Karpas-422 (cell line): ENCODE measurements at places on chromosomes 2 and 18. TPM values are rescaled to one million over a fixed set of nuclear protein-coding genes. Genes with fewer than 3 reads are reported as not detected.

- no peaks in the 10 kb centered on the region for H3K4me1 ChIP-seq
- DNase-seq, result no peak
- H3K36me3 ChIP-seq, result no peaks in the 10 kb centered on the region
Measured at GRCh38 chr2:159850789-159851188, 52.8 kb upstream of the CD302 start.

DNA sequence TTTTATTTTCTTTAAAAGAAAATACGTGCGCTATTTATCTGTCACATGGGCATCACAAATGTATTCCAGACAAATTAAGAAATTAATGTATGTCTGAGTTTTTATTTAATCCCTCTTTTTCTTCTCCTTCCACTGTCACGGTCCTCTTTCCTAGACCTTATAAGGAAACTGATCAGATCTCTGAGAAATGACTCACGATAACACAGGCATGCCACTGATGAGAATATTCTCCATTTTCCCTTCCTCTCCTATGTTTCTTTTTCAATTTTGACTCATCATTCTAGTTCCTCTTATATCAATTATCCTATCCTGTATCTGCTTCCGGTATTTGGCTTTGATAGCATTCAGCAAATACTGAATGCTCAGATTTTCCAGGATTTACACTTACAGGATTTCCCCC, 121.8 kb downstream of the DSC3 start:
- H3K4me3 ChIP-seq, result no peak overlapping the region
- DNase-seq, result no peak
- no peak overlapping the region for H3K27ac ChIP-seq

GRCh38 chr2:1553671-1554295, 140.5 kb downstream of the TPO start:
- no peak for DNase-seq
- H3K4me3 ChIP-seq, result no peak overlapping the region
- H3K27ac ChIP-seq, result no peak overlapping the region
- no peaks in the 10 kb centered on the region for H3K36me3 ChIP-seq

DNA sequence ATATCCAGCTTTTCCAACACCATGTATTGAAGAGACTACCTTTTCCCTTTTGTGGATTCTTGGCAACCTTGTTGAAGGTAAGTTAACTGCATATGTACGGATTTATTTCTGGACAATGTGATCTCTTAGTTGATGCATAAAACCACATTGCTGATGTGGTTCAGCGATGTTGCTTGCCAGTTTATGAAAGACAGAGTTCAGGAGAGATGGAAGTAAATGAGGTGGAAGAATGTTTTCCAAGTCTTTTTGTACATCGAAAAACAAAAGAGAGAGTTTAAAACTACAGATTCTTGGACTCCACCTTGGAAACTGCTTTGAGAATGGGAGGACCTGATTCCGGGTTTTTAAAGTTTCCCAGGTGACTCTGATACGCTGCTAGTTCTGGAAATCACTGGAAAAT, 43.8 kb downstream of the MOB4 start:
- peak; percentile 27 for DNase-seq
- H3K4me3 ChIP-seq, result no peak overlapping the region
- H3K27me3 ChIP-seq, result no peaks in the 10 kb centered on the region
- H3K27ac ChIP-seq, result no peak overlapping the region

- H3K27me3 ChIP-seq, result no peaks in the 10 kb centered on the region
- no peaks in the 10 kb centered on the region for H3K4me1 ChIP-seq
- no peak for DNase-seq
- H3K36me3 ChIP-seq, result no peaks in the 10 kb centered on the region
- no peak overlapping the region for H3K4me3 ChIP-seq
Measured at GRCh38 chr2:9226458-9227380, 20.1 kb downstream of the ASAP2 start.

- no peak for DNase-seq
- no peaks in the 10 kb centered on the region for H3K27me3 ChIP-seq
- peaks cover 99% of the 10 kb centered on the region for H3K4me1 ChIP-seq
- H3K4me3 ChIP-seq, result no peak overlapping the region
Measured at GRCh38 chr2:174628528-174629169, 31.0 kb upstream of the WIPF1 start.

GRCh38 chr2:159089543-159089942, 121.1 kb downstream of the TANC1 start:
- no peak for DNase-seq
- H3K4me1 ChIP-seq, result no peaks in the 10 kb centered on the region
- no peaks in the 10 kb centered on the region for H3K36me3 ChIP-seq
- H3K4me3 ChIP-seq, result no peak overlapping the region
- H3K27me3 ChIP-seq, result no peaks in the 10 kb centered on the region

GRCh38 chr2:232903989-232904388, 33.9 kb downstream of the SNORC start:
- no peak overlapping the region for H3K27ac ChIP-seq
- no peak overlapping the region for H3K4me3 ChIP-seq
- H3K36me3 ChIP-seq, result no peaks in the 10 kb centered on the region
- H3K27me3 ChIP-seq, result no peaks in the 10 kb centered on the region
- DNase-seq, result no peak
- H3K4me1 ChIP-seq, result no peaks in the 10 kb centered on the region

DNA sequence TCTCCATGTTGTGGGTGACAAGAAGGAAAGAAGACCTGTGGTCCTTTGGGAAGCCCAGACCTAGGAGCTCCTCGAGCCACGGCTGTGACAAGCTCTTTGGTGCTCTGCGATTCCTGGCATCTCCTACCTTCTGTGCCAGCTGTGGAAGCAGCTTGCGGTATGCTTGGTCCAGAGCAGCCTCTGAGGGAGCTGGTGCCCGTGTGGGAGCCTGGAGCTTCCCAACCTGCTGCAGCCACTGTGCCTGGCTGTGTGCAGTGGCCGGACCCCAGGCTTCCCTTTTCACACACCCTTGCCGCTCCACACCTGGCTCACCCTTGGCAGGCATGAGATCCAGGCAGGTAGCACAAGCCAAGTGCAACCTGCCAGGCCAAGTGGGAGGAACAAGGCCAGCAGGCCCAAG, 1328.6 kb upstream of the SLC39A10 start:
- H3K4me1 ChIP-seq, result no peaks in the 10 kb centered on the region
- no peaks in the 10 kb centered on the region for H3K27me3 ChIP-seq
- DNase-seq, result no peak
- no peak overlapping the region for H3K27ac ChIP-seq

GRCh38 chr2:171959998-171960397, 37.7 kb downstream of the HAT1 start:
- H3K27me3 ChIP-seq, result no peaks in the 10 kb centered on the region
- no peak overlapping the region for H3K27ac ChIP-seq
- no peaks in the 10 kb centered on the region; the same call in 1 of the 2 replicates for H3K4me1 ChIP-seq
- no peaks in the 10 kb centered on the region; the same call in 1 of the 2 replicates for H3K36me3 ChIP-seq
- H3K4me3 ChIP-seq, result no peak overlapping the region

GRCh38 chr2:35803126-35803525, 552.5 kb upstream of the CRIM1 start:
- no peak overlapping the region for H3K4me3 ChIP-seq
- H3K4me1 ChIP-seq, result no peaks in the 10 kb centered on the region
- no peak overlapping the region for H3K27ac ChIP-seq
- H3K27me3 ChIP-seq, result no peaks in the 10 kb centered on the region

- H3K27me3 ChIP-seq, result no peaks in the 10 kb centered on the region
- no peaks in the 10 kb centered on the region for H3K4me1 ChIP-seq
- no peak for DNase-seq
Measured at GRCh38 chr2:179255129-179255528, 9.5 kb downstream of the SESTD1 start.

DNA sequence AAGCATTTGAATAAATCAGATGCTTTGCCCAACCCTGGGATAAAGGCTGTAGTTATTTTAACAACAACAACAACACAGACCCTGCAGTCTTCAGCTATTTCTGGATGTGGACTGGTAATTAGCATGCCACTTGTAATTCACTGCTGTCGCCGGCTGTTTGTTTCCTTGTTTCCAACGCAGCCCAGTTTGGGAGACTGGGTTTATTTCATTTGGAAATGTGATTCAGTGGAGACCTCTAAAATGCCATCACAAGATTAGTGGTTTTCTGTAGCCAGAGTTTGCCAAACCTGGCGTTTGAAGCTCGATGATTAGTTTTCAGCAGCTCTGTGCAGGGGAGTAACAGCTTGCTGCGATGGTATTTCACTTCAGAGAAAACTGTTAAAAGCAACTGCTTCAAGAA, 83.5 kb downstream of the LDLRAD4 start:
- no peak overlapping the region for H3K4me3 ChIP-seq
- H3K27ac ChIP-seq, result no peak overlapping the region
- no peaks in the 10 kb centered on the region for H3K36me3 ChIP-seq
- DNase-seq, result no peak
- H3K4me1 ChIP-seq, result peaks cover 9% of the 10 kb centered on the region

DNA sequence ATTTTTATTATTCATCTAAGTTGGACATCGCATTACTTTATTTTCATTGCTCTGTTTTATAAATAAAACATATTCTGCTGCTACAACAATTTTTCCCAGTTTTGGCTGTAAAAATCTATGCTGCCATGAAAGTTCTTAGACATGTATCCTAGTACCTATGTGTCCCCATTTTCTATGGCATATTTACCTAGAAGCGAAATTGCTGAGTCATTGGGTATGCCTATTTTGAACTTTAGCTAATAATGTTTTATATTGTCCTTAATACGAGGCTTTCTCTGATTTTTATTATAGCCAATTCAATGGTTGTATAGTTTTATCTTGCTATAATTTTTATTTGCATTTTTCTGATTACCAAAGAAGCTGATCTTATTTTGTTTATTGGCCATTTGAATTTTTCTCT, 110.5 kb upstream of the DPP10 start:
- H3K27me3 ChIP-seq, result no peaks in the 10 kb centered on the region
- H3K36me3 ChIP-seq, result no peaks in the 10 kb centered on the region
- no peak overlapping the region for H3K4me3 ChIP-seq
- H3K4me1 ChIP-seq, result no peaks in the 10 kb centered on the region
- DNase-seq, result no peak

GRCh38 chr2:37816036-37816435, 109.1 kb upstream of the RMDN2 start:
- H3K4me3 ChIP-seq, result no peak overlapping the region
- no peaks in the 10 kb centered on the region for H3K36me3 ChIP-seq
- H3K27me3 ChIP-seq, result no peaks in the 10 kb centered on the region

GRCh38 chr18:58100154-58100553, 56.1 kb downstream of the NEDD4L start:
- H3K36me3 ChIP-seq, result no peaks in the 10 kb centered on the region
- no peak for DNase-seq
- H3K4me3 ChIP-seq, result no peak overlapping the region
- no peaks in the 10 kb centered on the region for H3K27me3 ChIP-seq
- H3K27ac ChIP-seq, result no peak overlapping the region
- H3K4me1 ChIP-seq, result peaks cover 39% of the 10 kb centered on the region

DNA sequence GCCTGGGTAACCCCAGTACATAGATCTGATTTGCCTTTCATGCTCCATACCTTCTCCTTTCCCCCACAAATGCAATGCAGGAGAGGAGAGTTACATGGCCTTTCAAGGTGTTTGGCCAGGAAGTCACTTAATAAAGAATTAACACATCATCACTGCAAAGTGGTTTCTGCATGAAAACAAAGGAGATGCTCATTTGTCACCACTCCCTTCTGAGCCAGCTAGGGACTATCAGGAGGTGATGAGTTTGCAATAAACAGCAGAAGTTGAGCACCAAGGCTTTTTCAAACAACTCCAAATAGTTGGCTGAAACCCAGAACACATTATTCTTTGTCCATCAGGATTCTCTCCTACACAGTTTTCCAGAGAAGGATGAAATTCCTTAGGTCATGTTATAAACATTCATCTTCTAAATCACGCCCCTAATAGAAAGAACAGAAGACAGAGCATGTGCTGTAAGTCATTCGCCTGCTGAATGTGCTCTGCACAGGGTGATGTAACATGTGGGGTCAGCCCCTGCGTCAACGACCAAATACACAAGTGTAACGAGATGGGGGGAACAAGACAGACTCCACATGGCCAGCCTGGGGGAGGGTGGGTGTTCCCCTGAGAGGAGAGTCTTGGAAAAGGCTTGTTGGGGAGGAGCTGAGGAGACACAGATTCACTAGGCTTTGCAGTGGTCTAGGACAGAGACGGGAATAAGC, 87.3 kb upstream of the RMDN2 start:
- H3K27ac ChIP-seq, result no peak overlapping the region
- H3K36me3 ChIP-seq, result no peaks in the 10 kb centered on the region

GRCh38 chr2:180652794-180653193, 327.6 kb upstream of the UBE2E3 start:
- H3K27me3 ChIP-seq, result no peaks in the 10 kb centered on the region
- H3K36me3 ChIP-seq, result no peaks in the 10 kb centered on the region
- no peak overlapping the region for H3K4me3 ChIP-seq
- no peak overlapping the region for H3K27ac ChIP-seq
- DNase-seq, result no peak

- DNase-seq, result no peak
- no peaks in the 10 kb centered on the region for H3K27me3 ChIP-seq
- no peak overlapping the region for H3K4me3 ChIP-seq
- H3K36me3 ChIP-seq, result no peaks in the 10 kb centered on the region
- H3K4me1 ChIP-seq, result no peaks in the 10 kb centered on the region
Measured at GRCh38 chr2:120892967-120893667, 157.4 kb downstream of the GLI2 start.

GRCh38 chr2:181466661-181467576, 9.7 kb downstream of the ITGA4 start:
- peaks cover 58% of the 10 kb centered on the region for H3K4me1 ChIP-seq
- no peaks in the 10 kb centered on the region for H3K27me3 ChIP-seq
- peak; percentile 85 for DNase-seq
- peak overlapping the region; percentile 52 for H3K27ac ChIP-seq

GRCh38 chr2:70684846-70685622, 83.0 kb downstream of the ADD2 start:
- H3K4me1 ChIP-seq, result no peaks in the 10 kb centered on the region
- no peaks in the 10 kb centered on the region for H3K36me3 ChIP-seq
- H3K27me3 ChIP-seq, result no peaks in the 10 kb centered on the region
- no peak for DNase-seq
- no peak overlapping the region for H3K27ac ChIP-seq

GRCh38 chr2:7333189-7333765, 416.1 kb downstream of the RNF144A start:
- no peaks in the 10 kb centered on the region for H3K4me1 ChIP-seq
- H3K36me3 ChIP-seq, result no peaks in the 10 kb centered on the region
- no peak overlapping the region for H3K27ac ChIP-seq
- no peaks in the 10 kb centered on the region for H3K27me3 ChIP-seq

DNA sequence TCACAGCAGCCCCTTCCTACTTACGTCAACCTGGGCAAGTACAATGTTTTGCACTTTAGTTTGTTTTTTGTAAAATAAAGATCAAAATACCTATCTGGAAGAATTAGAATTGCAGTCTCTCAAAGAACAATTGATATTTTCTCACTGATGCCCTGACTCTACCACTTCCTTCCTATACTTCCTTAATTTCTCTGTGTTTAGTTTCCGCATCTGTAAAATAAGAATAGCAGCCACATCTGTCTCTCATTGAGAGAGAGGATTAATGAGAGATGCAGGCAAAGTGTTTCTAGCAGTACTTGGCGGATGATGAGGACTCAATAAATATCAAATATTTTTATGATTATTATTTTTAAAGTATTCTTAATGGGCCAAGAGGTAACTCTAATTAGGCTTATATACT, 122.6 kb upstream of the PIEZO2 start:
- H3K4me3 ChIP-seq, result no peak overlapping the region
- H3K27ac ChIP-seq, result no peak overlapping the region
- DNase-seq, result no peak

Gene FAM110C
- total RNA-seq, result not detected in 2 replicates

Gene CDH19
- not detected in 2 replicates for total RNA-seq

Gene EGR4
- total RNA-seq, result 0.14 and 0.75 TPM in 2 replicates

Gene ZNF514
- 9.5 and 15.0 TPM in 2 replicates for total RNA-seq

Gene EFEMP1
- total RNA-seq, result 3.2 TPM in 1 of 2 replicates, not detected in the other

Gene SRSF7
- 154 and 176 TPM in 2 replicates for total RNA-seq

Gene ETAA1
- 22.9 and 38.2 TPM in 2 replicates for total RNA-seq

Gene C2orf80
- not detected in 2 replicates for total RNA-seq

Gene RAB27B
- 0.11 TPM in 1 of 2 replicates, not detected in the other for total RNA-seq

Gene PLA2R1
- total RNA-seq, result not detected in 2 replicates

Gene PCARE
- total RNA-seq, result not detected in 2 replicates

Gene DDX1
- total RNA-seq, result 23.6 and 37.5 TPM in 2 replicates

Gene AGXT
- total RNA-seq, result not detected in 2 replicates

Gene GATA6
- total RNA-seq, result not detected in 2 replicates
